Activated naive CD8-positive, alpha-beta T cell treated with anti-CD3 and anti-CD28 coated beads, Interleukin-2, amount 50 U/mL, for 24 hours (primary cell): ENCODE measurements at places on chromosomes 4 and X.

- DNase-seq: no peak
Observed at GRCh38 chr4:186204686-186205085, 13.3 kb downstream of the CYP4V2 start.

GRCh38 chr4:1285151-1285789 is 4.4 kb upstream of the MAEA start:
- DNase-seq: no peak

DNA sequence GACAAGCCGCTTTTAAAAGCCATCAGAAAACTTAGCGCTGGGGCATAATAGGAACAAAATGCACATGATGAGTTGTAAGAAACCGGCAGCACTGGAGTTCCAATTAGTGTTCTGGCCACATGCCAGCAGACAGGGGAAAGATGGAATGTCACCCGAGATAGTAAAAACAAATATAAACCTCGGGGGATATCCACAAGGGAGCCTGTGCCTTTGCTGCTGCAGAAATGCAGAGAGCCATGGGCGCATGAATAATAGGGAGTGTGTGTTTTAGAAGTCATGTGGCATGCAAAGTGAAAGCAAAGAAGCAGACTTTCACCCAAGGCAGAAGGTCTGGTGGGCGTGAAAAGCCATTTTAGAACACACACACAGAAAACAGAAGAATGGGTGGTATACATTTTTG is 19.1 kb downstream of the GPRASP3 start:
- DNase-seq: no peak

DNA sequence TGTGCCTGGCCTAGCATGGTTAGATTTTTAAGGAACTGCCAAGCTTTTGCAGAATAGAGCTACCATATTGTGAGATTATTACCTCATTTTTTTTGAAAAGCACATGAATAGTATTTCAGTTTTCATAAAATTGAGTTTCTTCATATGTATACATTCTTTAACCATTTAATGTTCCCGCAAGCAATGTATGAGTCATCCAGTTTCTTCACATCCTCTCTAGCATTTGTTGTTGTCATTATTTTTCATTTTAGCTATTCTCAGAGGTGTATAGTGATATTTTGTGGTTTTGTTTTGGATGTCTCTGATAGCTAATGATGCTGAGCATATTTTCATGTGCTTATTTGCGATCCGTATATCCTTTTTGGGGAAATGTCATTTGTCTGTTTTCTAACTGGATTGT is 74.9 kb downstream of the GLUD2 start:
- DNase-seq: no peak

GRCh38 chr4:139547979-139548378 is 8.0 kb downstream of the SETD7 start:
- no peak for DNase-seq

GRCh38 chrX:44975666-44976263 is 102.8 kb downstream of the KDM6A start:
- DNase-seq: no peak

DNA sequence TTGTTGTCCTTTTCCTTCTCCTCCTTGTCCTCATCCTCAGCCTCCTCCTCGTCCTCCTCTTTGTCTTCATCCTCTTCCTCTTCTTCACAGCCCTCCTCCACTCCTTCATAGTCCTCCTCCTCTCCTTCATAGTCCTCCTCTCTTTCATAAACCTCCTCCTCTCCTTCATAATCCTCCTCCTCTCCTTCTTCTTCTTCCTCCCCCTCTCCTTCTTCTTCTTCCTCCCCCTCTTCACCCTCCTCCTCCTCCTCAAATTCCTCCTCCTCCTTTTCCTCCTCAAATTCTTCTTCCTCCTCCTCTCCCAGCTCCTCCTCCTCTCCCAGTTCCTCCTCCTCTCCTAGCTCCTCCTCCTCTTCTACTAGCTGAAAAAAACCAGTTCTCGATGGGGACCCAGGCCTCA is 143.8 kb upstream of the RADX start:
- DNase-seq: no peak

DNA sequence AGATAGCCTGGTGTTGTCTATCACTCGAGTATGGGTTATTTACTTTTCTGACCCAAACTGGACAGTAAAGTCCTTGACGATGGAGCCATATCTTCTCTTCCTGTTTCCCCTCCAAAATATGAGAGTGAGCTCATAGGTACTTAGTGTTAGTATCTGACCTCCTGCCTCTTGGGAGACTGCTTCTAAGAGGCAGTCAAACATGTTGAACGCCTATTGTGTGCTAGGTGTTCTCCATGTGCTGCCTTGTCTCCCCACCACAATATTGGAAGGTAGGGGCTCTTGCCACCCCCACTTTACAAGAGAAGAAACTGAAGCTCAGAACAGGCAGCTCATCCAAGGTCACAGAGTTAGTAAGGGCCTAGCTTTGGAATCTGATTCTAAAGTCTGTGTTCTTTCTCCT is 8.3 kb downstream of the EFNB1 start:
- no peak for DNase-seq

- no peak for DNase-seq
Observed at GRCh38 chr4:7826909-7827306, 112.8 kb downstream of the AFAP1 start.

- DNase-seq: no peak
Observed at GRCh38 chr4:86482306-86483172, 111.6 kb upstream of the PTPN13 start.

- no peak for DNase-seq
Observed at GRCh38 chr4:9384126-9384525, 21.2 kb downstream of the USP17L30 start.

- no peak for DNase-seq
Observed at GRCh38 chr4:159271856-159272255, 169.0 kb downstream of the RAPGEF2 start.

DNA sequence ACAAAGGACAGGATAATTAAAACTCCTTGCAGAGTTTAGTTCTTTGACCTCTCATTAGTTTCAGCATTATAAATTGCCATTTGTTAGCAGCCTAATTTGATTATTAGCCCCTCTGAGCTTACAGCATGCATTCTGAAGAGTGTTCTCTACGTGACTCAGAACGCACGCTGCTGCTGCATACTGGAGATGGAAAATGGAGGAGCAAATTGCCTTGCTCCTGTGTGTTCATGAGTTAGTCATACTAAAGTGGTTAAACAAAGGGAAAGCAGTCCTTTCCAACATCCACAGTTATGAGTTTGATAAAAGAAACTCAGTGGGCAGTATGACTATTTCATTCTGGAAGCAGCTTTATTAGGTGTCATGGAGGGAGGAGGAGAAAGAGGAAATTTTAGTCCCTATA is 922.5 kb downstream of the RPA4 start:
- DNase-seq: no peak

- DNase-seq: no peak
Observed at GRCh38 chrX:126272795-126273497, 106.9 kb upstream of the DCAF12L2 start.

DNA sequence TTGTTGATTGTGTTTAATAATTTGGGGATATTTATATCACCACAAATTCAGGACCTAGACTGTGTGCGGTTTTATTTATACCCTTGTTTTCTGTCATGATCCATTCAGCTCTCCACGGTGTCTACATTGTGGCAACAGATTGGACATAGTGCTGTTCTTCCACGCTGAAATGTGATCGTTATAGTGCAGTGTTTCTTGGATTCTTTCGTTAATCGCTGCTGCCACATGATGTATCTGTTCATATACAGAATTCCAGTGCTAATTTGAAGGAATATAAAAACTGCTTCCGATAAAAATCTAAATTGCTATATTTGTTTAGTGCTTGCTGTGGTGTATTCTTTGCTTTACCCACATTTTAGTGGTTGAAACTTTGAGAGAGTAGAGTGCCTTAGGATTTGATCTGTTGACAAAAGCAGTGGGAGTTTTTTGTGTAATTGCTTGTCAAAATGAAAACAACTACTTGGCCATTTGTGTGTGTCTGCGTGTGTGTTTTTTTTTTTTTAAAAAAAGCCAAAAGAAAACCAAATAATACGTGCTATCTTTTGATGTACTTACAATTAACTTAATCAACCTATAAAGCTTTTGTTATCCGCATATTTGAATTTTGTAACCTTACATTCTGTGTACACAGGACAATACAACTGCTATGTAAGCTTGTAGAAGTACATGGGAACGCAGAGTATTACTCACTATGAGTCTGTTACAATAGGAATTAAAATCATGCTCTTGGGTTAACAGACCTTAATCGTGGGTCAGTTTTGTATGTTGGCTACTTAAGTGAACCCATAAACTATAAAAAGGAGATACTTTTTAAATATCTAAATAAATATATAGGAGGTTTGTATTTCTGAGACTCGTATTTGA is 353.3 kb downstream of the ARHGAP24 start:
- no peak for DNase-seq

DNA sequence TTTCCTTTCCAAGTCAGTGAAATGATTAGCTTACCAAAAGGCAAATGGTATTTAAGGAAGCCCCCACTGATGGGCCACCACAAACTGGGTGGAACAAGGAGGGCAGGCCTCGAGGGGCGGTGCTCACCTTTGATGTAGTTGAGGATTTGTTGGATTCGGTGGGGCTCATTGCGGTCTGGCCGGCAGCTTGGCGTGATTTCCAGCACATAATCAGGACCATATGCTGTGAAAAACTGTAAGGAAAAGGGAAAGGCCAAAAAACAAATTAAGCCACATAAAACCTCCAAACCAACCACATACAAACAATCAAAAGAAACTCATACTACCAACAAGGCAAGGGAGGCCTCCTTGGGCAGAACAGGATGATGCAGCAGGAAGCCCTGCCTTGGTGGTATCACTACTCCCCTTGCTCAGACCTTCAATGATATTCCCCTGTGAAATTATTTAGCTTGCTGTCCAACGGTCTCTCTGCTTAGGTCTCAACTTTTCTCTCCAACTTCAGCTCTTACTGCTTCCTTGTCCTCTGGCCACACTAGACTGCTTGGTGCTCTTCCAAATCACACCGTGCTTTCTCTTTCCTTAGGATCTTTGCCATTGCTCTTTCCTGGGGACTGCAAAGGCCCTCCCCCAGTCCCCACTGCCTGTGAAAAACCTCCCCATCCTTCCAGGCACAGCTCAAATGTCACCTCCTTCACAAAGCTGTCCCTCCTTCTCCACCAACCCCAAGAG is 46.1 kb upstream of the CITED1 start:
- no peak for DNase-seq

GRCh38 chr4:53378171-53378482 is 686 bp downstream of the FIP1L1 start:
- no peak for DNase-seq

- no peak for DNase-seq
Observed at GRCh38 chr4:2132438-2132837, 73.3 kb downstream of the NAT8L start.

DNA sequence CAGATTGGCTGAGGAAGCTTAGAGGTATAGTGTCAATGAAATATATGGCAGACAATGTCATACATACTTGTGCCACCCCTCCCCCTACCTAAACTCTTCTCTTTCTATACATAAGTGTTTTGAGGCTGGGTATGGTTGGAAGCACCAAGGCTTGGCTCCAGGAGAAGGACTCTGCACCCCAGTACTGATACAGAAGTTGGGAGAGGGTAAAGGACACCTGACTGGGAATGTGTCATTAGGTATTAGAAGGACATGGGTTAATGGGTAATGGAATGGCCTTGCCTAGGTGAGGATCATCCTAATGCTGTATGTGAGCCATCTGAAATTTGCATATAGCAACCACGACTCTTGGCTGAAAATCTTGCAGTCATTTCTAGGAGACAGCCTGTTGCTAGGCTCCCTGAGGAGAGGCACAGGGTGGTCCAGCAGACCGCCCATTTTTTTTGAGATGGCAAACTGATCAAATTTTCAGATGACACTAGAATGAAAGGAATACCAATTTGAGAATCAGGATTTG is 26.8 kb upstream of the AP1S2 start:
- DNase-seq: no peak

- DNase-seq: no peak
Observed at GRCh38 chr4:165192500-165192898, 14.9 kb upstream of the KLHL2 start.

- DNase-seq: no peak
Observed at GRCh38 chrX:8845469-8845868, 44.3 kb upstream of the FAM9A start.

GRCh38 chr4:26724534-26724933 is 136.1 kb upstream of the STIM2 start:
- DNase-seq: no peak

DNA sequence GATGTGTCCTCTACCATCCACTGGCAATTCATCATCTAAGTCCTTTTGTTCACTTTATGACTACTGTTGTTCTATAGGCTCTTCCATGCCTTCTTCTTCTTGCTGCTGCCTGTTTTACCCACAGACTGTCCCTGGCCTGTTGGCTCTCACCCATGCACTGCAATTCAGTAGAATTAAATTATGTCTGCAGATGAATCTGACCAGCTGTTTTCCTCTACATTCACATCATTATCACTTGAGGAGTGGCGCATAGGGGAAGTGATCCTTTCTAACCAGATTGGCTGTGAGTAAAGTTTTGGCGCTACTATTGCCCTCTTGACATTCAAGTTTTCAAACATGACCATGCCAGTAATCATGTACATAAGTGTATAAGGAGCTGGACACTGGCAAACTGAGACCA is 91.7 kb downstream of the FRMPD4 start:
- DNase-seq: no peak

DNA sequence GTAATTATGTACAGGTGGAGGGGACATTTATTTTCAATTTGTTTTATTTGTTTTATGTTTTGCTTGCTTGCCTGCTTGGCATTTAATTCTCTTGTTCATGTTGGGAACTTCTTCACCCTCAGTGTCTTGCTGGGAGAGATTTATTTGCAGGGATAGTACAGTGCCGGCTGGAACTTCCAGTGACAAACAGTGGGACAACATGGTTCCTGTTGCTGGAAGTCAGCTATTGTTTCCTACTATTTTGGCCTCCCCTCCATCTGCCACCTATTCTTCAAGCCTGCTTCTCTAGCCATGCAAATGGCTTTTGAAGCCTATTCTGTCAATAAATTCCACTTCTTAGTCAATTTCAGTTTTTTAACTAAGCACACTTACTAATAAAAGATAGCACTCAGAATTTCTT is 105.4 kb upstream of the BANK1 start:
- DNase-seq: no peak

- no peak for DNase-seq
Observed at GRCh38 chr4:41110050-41110449, 104.3 kb downstream of the APBB2 start.

- no peak for DNase-seq
Observed at GRCh38 chr4:14583331-14583730, 418.9 kb upstream of the CPEB2 start.

GRCh38 chrX:128622296-128622695 is 570.1 kb upstream of the ACTRT1 start:
- DNase-seq: no peak

GRCh38 chrX:153762626-153763173 is 1.3 kb upstream of the PLXNB3 start:
- DNase-seq: no peak

GRCh38 chrX:98459669-98460068 is 1576.0 kb downstream of the RPA4 start:
- DNase-seq: no peak
